ENCODE measurements at places on chromosomes 7 and 10.

- DNase-seq, result peak; percentile 47
Measured at GRCh38 chr7:118080947-118081346, 103.0 kb upstream of the LSM8 start.

GRCh38 chr10:47364911-47365310, 16.7 kb downstream of the RBP3 start:
- DNase-seq, result no peak

DNA sequence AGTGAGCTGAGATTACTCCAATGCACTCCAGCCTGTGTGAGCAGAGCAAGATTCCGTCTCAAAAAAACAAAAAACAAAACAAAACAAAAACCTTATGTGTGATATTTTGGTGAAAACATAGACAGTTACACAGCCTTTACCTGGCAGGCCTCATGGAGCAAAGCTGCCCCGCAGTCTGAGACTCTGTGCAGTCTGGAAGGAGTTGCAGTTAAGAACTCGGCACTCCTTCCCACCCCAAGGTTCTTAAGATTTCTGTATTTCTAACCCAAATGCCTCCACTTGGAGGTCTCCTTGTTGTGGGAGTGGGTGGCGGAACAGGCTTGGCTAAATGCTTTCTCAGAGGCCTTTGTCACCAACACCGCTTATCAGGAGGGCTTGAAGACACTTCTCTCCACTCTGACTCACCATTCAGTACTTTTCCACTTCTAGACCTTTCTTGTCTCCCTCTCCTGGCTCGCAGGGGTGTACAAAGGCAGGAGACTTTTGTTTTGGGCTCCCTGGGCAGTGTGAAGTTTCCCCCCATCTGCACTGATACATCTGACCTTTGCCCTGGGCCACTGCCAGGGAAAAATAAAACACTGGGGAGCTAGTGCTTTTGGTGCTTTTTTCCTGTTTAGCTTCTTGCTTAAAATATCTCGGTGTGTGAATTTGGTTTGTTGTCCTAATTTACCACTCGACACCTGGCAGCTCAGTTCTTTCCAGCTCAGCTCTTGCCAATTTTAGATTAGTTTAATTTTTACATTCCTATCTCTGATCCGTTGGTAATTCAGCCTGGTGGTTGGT, 51.3 kb upstream of the MAGI2 start:
- DNase-seq, result no peak

DNA sequence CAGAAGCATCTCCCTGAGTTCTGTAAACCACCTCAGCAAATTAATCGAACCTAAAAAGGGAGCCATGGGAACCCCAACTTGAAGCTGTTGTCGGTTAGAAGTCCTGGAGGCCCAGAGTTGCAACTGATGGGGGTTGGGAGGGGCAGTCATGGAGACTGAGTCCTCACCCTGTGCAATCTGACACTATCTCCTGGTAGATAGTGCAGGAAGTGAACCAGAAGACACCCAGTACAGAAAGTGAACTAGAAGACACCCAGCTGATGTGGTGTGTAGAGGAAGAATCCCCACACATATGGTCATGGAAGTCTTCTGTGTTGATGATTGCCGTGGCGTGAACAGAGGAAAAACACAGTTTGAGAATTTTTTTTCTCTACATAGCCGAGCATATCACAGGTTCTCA, 58.8 kb upstream of the SRRM3 start:
- no peak for DNase-seq

DNA sequence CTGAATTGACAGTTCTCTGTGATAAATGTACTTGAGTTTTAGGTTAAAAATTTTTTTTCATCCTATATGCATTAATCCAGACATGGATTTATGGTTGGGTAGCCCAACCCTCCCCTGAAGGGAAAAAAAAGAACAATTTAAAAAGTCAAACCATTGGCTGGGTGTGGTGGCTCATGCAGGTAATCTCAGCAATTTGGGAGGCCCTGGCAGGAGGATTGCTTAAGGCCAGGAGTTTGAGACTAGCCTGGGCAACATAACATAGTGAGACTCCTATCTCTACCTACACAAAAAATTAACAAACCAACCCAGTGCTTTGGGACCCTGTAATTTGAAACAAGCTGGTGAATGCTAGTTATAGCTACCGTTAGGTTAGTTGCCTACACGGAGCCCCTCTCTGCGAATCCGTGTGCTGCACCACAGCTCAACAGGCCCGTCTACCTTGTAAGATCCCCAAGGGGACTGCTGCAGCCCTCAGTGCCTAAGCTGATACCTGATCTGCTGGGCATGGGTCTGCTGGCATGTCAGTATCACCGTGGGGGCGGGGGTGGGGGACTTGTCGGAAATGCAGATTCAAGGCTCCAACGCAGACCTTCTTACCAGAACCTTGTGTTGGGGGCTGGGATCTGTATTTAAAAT, 32.8 kb downstream of the TSPAN14 start:
- no peak for DNase-seq
